ENCODE measurements at places on chromosomes 1 and 21.

GRCh38 chr1:160077486-160077885 is 3.9 kb upstream of the KCNJ9 start:
- no peak for DNase-seq

GRCh38 chr1:93186667-93187066 is 6.1 kb downstream of the CCDC18 start:
- no peak for DNase-seq

DNA sequence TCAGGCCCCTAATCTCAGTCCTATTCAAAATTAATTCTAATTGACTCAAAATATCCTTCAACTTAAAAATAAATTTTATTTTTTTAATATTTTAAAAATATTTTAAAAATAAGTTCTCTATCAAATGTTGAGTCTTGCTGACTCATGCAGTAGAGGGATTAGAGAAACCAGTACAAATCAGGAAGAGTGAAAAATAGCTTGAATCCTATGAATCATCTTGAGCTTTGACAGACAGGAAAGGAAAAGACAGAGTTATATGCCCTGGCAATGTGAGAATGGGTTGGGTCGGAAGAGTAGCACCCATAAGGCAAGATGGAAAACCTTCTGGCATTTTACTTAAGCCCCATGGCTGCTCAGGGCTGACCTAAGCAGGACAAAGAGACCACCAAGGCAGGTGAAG is 346.6 kb upstream of the RUNX1 start:
- DNase-seq: no peak

- DNase-seq: no peak
These were observed 77.1 kb downstream of the ZNF281 start for GRCh38 chr1:200332716-200333115.

GRCh38 chr1:15184436-15185241 is 31.1 kb downstream of the TMEM51 start:
- no peak for DNase-seq

GRCh38 chr1:221708076-221708571 is 33.8 kb downstream of the DUSP10 start:
- DNase-seq: no peak
